ENCODE measurements at places on chromosomes 5 and 9. TPM values are rescaled to one million over a fixed set of nuclear protein-coding genes. Genes with fewer than 3 reads are reported as not detected.
A peak's percentile ranks its signal among the peaks of the same experiment; 100 is the strongest.

NUTM2F gene
- total RNA-seq, result not detected

AQP3 gene
- 3.3 TPM for total RNA-seq

RAB24 gene
- 18.5 TPM for total RNA-seq

CTNND2 gene
- not detected for total RNA-seq

GNA14 gene
- total RNA-seq, result under 0.01 TPM

NR2F1-AS1 gene
- total RNA-seq, result 12.5 TPM

SLC36A1 gene
- 5.7 TPM for total RNA-seq

EMB gene
- 4.4 TPM for total RNA-seq

ARL14EPL gene
- total RNA-seq, result not detected

RALGDS gene
- 12.2 TPM for total RNA-seq

CRB2 gene
- not detected for total RNA-seq

DNA sequence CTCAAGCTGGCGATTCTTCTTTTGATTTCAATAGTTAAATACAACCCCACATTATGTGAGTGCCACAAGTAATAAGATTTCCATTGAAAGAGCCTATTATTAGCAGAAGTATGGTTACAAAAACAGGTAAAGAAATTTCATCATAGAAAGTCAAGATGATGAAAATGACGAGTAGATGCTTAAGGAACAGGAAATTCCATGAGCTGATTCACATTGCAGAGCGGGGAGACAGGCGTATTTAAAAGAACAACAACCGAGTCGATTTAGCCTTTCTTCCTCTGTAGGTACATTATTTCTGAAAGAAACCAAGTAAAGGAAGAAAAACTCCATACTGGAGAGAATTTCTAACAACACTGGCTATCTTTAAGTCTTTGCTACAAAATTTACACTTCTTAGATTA lies 310.4 kb downstream of the SLF1 start:
- peak; percentile 1 for DNase-seq

- DNase-seq, result no peak
Measured at GRCh38 chr9:36923025-36923625, 110.9 kb downstream of the PAX5 start.

- no peak for DNase-seq
Measured at GRCh38 chr5:11383506-11384095, 520.6 kb downstream of the CTNND2 start.

DNA sequence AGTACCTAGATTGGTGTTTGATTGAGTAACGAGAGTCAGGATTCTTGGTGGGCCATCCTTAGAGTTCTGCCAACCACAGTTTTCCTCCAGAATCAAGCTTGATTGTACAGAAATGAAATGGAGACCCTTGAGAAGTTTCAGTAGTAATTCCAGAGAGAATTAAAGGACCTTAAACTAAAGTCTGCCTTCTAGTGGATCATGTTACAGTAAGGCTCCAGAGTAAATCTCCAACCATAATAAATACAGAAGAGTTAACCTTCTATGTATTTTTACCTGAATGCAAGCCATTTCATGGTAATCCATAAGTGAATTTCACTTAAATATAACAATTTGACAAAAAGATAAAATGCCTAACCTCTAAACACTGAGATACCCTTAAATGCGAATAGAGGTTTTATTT lies 53.0 kb upstream of the CNTLN start:
- peak; percentile 10 for DNase-seq

DNA sequence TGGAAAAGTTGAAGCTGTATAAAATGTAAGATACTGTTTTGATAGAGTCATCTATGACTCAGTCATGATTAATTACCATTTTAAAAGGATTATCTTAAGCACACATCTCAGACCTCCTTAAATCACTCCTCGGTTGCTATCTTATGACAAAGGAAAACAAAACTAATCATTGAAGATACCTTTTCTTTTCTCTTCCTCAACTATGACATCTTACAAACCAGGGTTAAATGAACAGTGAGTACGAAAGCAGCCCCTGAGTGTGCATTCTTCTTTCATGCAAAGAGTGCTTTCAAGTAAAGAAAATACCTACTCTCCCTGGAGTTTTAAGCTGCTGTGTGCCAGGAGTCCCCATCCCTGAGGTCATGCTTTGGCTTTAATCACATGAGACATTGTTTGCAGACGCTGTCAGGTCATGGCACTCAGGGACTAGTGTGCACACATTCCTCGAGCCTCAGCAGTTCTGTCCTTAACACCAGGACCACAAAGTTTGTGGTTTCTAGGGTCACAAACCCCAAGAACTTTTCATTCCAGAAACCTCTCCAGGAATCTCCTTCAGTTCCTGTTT lies 86.7 kb upstream of the ICE1 start:
- DNase-seq, result peak; percentile 29

DNA sequence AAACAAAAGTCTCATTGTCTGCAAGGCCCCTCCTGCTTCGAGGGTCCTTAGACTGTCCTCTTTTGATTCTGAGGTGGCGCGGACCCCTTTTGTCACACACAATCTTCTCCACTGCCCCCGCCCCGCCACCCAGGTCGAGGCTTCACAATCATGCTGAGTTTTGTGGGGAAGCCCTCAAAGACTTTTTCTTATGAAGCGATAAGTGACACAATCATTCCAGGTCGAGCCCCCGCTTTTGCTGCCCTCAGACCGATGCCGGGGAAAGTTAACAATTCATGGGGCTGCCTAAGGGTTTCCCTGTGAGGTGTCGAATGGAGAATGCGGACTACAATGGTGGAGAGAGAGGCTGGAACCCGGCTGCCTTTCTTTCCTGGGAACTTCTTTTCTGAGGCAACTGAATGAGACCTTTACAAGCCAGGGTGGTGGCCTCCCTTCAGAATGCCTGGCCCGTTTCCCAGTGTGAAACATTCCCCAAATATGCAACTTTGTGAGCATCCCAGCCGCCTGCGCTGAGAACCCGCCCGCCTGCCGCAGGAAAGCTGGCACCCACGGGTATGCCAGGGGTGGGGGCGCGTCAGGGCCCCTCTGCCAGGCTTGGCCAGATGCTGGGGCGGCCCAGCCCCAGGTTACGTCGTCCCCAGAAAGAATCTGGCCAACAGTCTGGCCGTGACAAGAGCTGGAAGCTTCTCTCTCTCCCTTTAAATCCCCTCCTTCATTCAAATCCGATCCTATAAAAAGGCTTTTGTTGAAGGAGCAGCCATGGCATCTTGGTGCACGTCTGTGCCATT lies 71.9 kb downstream of the MAP1B start:
- peak; percentile 91 for DNase-seq

DNA sequence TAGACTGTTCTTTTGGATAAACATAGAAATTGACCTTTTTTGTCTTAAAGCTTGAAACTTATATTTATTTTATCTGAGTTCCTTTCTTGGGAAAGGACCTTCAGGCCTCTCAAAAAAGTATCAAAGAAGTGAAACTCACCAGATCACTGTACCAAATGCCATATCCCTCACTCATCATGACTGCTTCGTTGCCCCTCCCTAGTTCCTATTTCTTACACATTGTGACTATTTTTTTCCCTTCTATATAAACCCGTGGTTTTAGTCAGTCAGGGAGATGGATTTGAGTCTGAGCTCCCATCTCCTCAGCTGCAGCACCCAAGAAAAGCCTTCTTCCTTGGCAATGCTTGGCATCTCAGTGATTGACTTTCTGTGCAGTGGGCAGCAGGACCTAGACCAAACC lies 129.4 kb downstream of the LPAR1 start:
- DNase-seq, result no peak

DNA sequence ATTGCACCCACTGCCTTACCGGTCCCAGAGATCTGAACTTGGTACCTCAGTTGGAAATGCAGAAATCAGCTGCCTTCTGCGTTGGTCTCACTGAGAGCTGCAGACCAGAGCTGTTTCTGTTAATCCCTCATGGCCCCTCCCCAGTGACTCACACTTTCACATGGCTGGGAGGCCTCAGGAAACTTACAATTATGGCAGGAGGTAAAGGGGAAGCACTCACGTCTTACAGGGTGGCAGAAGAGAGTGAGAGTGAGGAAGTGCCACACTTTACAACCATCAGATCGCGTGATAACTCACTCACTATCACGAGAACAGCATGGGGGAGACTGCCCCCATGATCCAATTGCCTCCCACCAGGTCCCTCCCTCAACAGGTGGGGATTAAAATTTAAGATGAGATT lies 648.5 kb downstream of the MTRR start:
- peak; percentile 16 for DNase-seq

GRCh38 chr9:113582698-113583200 lies 119.2 kb downstream of the RGS3 start:
- DNase-seq, result no peak

DNA sequence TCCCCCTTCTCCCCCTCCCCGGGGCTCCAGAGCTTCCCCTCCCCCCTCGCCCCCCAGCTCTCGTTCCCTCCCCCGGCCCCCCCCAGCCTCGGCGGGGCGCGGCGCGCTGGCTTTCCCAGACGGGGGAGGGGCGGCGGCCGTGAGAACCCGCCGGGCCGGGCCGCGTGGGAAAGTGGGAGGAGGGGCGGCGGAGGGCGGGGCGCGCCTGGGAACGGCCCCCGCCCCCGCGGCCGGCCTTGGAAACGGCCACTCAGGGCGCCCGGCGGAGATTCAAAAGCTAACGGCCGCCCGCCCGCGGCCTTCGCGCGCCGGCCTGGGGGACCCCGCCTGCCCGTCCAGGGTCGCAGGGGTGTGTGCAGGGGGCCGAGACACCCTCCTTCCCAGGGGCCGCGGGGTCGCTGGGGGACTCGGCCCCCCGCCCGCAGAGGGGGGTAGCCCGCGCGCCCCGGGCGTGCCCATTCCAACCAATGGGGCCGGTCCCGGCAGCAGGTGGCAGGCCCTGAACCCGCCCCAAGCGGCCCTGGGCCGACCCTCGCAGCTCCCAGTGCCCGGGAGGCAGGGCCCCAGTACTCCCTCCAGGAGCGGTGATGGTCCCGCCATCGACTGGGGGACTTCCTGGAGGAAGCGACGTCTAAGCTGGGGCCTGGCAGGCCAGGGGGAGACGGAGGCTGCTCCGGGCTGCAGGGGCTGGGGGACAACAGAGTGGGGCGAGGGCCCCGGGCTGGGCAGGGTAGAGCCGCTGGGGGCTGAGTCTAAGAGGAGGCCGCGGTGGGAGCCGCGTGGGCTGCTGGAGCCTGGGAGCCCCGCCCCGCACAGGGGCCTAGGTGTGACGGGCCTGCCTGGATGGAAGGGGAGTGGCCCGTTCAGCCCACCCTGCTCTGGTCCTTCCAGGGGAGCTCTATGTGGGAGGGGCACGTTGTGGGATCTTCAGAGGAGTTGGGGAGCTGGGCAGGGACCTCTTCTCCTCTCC lies 14.2 kb upstream of the NRARP start:
- DNase-seq, result no peak

DNA sequence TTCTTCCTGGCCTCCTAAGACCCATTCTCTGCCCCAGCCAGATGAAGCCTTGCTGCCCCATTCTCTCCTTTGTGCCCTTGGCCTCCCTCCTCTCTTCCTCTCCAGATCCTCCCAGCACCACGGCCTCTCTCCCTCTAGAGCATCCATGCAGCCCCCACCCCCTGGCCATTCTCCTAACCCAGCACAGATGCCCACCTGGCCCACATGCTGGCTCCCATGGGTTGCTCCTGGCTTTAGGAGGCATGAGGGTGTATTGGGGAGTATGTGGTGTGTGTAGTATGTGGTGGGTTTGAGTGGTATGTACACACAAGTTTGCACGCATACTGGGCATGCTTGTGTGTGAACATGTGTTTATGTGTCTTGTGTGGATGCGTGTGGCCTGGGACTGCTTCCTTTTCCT lies 47.1 kb downstream of the FOXI1 start:
- DNase-seq, result no peak

- DNase-seq, result peak; percentile 70
Measured at GRCh38 chr5:173602423-173602822, 14.0 kb downstream of the BOD1 start.

DNA sequence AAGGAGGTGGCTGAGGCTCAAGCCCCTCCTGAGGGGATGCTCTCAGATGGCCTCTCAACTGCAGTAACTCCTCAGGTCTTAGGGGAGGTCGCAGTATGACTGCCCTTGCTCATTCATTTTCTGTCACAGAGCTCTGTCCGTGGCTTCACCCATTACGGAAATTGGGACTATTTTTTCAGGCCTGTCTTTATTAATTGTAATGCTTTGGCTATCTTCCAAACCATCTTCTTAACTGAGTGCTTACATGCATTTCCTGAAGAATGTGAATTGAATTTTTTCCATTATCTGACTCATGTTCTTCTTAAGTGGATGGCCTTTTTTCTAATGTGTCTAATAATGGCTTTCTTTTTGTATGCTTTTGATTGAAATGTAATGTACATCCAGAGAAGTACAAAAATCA lies 36.4 kb upstream of the SV2C start:
- no peak for DNase-seq

GRCh38 chr5:56200971-56201666 lies 32.0 kb downstream of the ANKRD55 start:
- DNase-seq, result peak; percentile 78

- no peak for DNase-seq
Measured at GRCh38 chr5:168765086-168765550, 185.9 kb upstream of the PANK3 start.

GRCh38 chr5:19767987-19768386 lies 220.0 kb downstream of the CDH18 start:
- no peak for DNase-seq

- no peak for DNase-seq
Measured at GRCh38 chr5:127007522-127007921, 22.8 kb downstream of the MARCHF3 start.

DNA sequence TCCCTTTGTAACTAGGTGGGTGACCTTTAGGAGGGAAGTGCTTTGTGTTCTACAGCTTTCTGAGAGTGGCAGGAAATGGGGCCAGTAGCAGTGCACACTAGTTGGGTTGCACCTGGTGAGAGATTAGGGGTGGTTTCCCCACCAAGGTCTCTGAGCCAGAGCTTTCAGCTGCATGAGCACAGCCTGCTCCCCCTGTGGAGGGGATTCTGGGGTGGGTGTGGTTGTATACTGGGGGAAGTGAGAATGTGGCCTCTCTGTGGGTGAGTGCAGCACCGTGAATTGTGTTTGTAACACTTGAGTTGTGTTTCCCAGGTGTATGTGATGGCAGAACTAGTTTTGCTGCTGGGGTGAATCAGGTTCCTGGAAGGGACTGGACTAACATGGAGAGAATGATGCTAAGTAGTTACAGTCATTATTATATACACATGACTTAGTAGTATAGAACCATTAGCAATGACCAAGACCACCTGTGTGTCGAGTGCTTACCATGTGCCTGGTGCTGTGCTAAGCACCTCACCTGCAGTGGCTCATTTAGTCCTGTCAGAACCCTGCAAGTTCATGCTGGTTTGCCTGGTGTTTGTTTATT lies 11.8 kb upstream of the CXXC5 start:
- DNase-seq, result no peak

DNA sequence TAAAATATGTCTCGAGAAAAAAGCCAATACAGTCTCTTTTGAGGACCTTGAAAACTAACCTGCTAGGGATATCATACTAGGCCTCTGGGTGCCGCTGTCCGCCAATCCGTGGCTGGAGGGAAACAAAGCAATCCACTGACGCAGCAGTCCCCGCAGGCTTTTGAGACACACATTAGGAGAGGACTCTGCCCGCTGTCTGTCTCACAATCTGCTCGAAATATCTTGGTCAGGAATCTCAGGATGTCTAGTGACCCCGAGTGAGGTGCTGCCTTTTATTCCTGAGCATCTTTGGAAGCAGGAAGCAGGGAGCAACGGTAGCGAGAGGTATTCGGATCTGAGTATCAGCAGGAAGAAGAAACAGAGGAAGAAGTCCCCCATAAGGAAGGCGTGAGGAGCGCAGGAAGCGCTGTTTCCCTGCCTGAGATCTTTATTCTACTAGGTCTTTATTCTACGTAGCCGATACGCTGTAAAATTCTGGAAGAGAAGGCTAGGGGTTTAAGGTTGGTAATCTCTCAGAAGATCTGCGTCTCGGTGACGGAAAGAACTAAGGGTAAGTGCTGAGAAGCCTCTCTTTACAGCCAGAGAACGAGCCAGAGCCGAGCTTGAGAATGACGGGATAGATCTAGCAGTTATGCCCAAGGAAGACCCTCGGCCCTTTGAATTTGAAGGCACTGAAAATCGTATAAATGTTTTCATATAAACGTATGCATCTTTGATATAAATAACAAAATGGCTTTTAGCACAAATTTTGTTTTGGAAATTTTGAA lies 4.0 kb upstream of the PCDHGA1 start:
- DNase-seq, result peak; percentile 82
